ENCODE measurements at places on chromosomes 11 and 22. TPM values are rescaled to one million over a fixed set of nuclear protein-coding genes. Genes with fewer than 3 reads are reported as not detected.

Gene CRYBA4
- not detected for total RNA-seq

Gene C1QTNF5
- not detected for total RNA-seq

Gene TMEM191B
- 1.3 TPM for total RNA-seq

Gene TEX54
- not detected for total RNA-seq
